ENCODE measurements at places on chromosomes 7 and 10. TPM values are rescaled to one million over a fixed set of nuclear protein-coding genes. Genes with fewer than 3 reads are reported as not detected.

GRCh38 chr10:67115972-67116371, 190.1 kb downstream of the LRRTM3 start:
- H3K36me3 ChIP-seq = no peaks in the 10 kb centered on the region
- no peak overlapping the region for H3K4me3 ChIP-seq
- H3K4me1 ChIP-seq = peaks cover 10% of the 10 kb centered on the region

DNA sequence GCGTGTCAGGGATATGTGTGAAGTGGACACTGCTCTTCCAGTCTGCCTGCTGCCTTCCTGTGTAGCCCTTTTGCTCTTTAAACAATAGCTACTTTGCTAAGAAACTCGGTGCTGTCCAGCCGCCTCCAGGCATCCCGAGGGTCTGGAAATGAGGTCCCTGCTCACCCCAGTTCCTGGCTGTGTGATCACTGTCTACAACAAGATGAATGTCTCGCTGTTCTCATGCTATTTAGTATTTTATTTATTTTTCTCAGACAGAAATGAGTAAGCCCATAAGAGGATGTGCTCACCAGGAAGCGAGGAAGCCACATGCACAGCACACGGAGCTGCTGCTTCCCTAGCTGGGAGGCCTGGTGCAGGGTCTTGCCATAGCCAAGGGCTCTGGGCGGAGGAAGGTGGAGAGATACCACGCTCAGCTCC, 167.0 kb upstream of the PITRM1 start:
- H3K36me3 ChIP-seq = no peaks in the 10 kb centered on the region
- H3K4me3 ChIP-seq = no peak overlapping the region
- H3K27ac ChIP-seq = no peak overlapping the region
- DNase-seq = no peak
- 0 out of 2 replicates have a peak, but pooled peaks cover 4% of the 10 kb centered on the region for H3K4me1 ChIP-seq

GRCh38 chr7:54799792-54800191, 40.8 kb upstream of the SEC61G start:
- DNase-seq = no peak
- no peak overlapping the region for H3K4me3 ChIP-seq
- no peaks in the 10 kb centered on the region for H3K27me3 ChIP-seq
- H3K4me1 ChIP-seq = no peaks in the 10 kb centered on the region
- no peak overlapping the region for H3K27ac ChIP-seq
- no peaks in the 10 kb centered on the region for H3K36me3 ChIP-seq

- H3K4me1 ChIP-seq = no peaks in the 10 kb centered on the region
- H3K27me3 ChIP-seq = no peaks in the 10 kb centered on the region
- no peaks in the 10 kb centered on the region for H3K36me3 ChIP-seq
- no peak for DNase-seq
Observed at GRCh38 chr10:76319661-76320060, 888.2 kb downstream of the LRMDA start.

- H3K27ac ChIP-seq = no peak overlapping the region
- H3K4me1 ChIP-seq = 0 out of 2 replicates have a peak, but pooled peaks cover 4% of the 10 kb centered on the region
- no peak overlapping the region for H3K4me3 ChIP-seq
- no peaks in the 10 kb centered on the region for H3K36me3 ChIP-seq
Observed at GRCh38 chr10:66564287-66564686, 361.5 kb upstream of the LRRTM3 start.

GRCh38 chr10:53638006-53638405, 865.4 kb upstream of the MBL2 start:
- H3K27ac ChIP-seq = no peak overlapping the region
- H3K4me3 ChIP-seq = no peak overlapping the region
- no peaks in the 10 kb centered on the region for H3K36me3 ChIP-seq
- no peak for DNase-seq
- H3K4me1 ChIP-seq = no peaks in the 10 kb centered on the region
- H3K27me3 ChIP-seq = no peaks in the 10 kb centered on the region

GRCh38 chr7:148919859-148920258, 35.8 kb upstream of the EZH2 start:
- no peaks in the 10 kb centered on the region for H3K27me3 ChIP-seq
- no peak overlapping the region for H3K4me3 ChIP-seq
- H3K36me3 ChIP-seq = no peaks in the 10 kb centered on the region
- H3K4me1 ChIP-seq = no peaks in the 10 kb centered on the region
- no peak for DNase-seq
- no peak overlapping the region for H3K27ac ChIP-seq

DNA sequence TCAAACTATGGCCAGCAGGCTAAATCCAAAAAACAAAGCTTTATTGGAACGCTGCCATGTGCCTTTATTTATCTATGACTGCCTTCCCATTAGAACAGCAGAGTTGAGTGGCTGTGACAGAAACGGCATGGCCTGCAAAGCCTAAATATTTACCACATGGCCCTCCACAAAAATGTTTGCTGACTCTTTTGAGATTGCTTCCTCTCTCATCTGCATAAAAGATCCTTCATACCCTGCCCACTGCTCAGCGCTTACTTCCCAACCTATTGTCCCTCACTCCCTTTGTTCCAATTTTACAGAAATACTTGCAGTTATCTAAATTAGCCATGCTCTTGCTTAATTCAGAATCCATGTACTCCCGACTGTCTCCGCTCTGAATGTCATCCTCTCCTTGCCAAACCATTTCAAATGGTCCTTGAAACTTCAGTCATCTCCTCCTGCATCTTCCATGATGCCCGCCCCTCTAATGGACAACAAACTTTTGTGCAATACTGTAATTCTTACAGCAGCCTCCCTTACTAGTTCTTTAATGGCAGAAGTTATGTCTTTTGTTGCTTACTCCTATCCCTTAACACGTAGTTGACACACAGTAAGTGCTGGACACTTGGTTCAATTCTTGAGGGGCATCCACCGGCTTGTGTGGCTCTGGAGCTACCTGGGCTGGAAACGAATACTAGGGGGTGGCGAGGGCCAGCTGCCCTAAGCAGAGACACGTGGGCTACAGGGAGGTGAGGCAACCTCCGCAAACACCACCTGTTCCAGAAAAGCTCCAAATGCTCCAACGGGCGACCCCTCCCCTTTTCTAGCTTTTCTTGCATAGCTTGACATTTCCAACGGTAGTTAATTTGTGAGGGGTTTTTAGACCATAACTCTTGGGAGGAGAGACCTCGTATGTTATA, 832 bp downstream of the XRCC2 start:
- DNase-seq = peak; percentile 57
- peak overlapping the region; percentile 90 for H3K27ac ChIP-seq
- H3K4me3 ChIP-seq = peak overlapping the region; percentile 94
- H3K36me3 ChIP-seq = no peaks in the 10 kb centered on the region

DNA sequence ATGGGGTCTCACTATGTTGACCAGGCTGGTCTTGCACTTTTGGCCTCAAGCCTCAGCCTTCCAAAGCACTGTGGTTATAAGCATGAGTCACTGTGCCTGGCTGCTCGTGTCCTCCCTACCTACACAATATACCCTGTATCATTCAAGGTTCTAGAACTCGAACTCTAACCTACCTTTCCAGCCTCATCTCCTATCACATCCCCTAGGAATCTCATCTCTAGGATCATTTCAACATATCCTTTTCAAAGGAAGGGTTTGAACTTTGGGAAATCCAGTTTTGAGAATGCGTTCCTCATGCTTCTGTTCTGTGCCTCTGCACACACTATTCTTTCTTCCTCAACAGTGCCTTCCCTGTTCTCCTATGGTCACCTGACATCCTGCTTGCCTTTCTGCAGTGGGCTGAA, 87.8 kb upstream of the RHEB start:
- H3K36me3 ChIP-seq = no peaks in the 10 kb centered on the region
- DNase-seq = no peak
- H3K4me1 ChIP-seq = 0 out of 2 replicates have a peak, but pooled peaks cover 5% of the 10 kb centered on the region
- no peaks in the 10 kb centered on the region for H3K27me3 ChIP-seq
- H3K4me3 ChIP-seq = no peak overlapping the region

DNA sequence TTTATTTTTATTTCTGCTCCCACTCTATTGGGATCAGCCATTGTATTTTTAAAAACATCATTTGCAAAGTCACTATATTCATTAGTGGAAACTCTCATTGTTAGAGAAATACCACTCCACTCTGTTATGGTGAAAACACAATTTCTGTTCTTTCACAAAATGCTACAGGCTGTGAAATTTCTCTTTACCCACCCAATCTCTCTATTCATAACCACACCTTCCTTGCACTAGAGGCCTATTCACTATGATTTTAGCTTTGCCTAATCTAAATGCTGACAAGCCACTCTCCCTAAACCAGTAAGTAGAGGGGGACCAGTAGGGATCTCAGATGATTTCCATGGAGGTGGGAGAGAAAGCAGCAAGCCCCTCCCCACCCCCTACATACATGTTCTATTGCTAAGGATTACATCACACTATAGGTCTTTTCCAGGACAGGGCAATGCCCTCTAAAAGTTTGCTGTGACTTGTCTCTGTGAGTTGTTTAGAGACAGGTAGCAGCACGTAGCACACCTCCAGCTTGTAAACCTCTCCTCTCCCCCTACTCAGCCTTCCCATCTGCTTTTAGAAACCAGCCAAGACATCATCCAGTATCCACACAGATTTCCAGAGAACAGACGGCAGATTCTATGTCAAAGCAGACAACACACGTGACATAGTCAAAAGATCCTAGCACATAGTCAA, 58.3 kb upstream of the PPP1R3C start:
- no peaks in the 10 kb centered on the region for H3K36me3 ChIP-seq
- no peak for DNase-seq
- H3K4me1 ChIP-seq = no peaks in the 10 kb centered on the region

- H3K27me3 ChIP-seq = no peaks in the 10 kb centered on the region
- no peak overlapping the region for H3K27ac ChIP-seq
- 0 out of 2 replicates have a peak, but pooled peaks cover 4% of the 10 kb centered on the region for H3K4me1 ChIP-seq
Observed at GRCh38 chr7:17255926-17256325, 42.5 kb upstream of the AHR start.

- no peaks in the 10 kb centered on the region for H3K4me1 ChIP-seq
- no peaks in the 10 kb centered on the region for H3K27me3 ChIP-seq
- no peaks in the 10 kb centered on the region for H3K36me3 ChIP-seq
- H3K27ac ChIP-seq = no peak overlapping the region
- DNase-seq = no peak
Observed at GRCh38 chr10:25828475-25828874, 105.6 kb upstream of the MYO3A start.

GRCh38 chr10:131078131-131078881, 233.2 kb downstream of the TCERG1L start:
- no peak overlapping the region for H3K4me3 ChIP-seq
- DNase-seq = no peak
- H3K36me3 ChIP-seq = no peaks in the 10 kb centered on the region
- H3K4me1 ChIP-seq = no peaks in the 10 kb centered on the region

GRCh38 chr7:123023126-123023525, 27.6 kb upstream of the TAS2R16 start:
- H3K4me1 ChIP-seq = no peaks in the 10 kb centered on the region
- no peaks in the 10 kb centered on the region for H3K36me3 ChIP-seq
- no peaks in the 10 kb centered on the region for H3K27me3 ChIP-seq
- no peak for DNase-seq

- no peak overlapping the region for H3K27ac ChIP-seq
- H3K36me3 ChIP-seq = no peaks in the 10 kb centered on the region
- peaks cover 25% of the 10 kb centered on the region for H3K4me1 ChIP-seq
Observed at GRCh38 chr10:132534391-132535064, 3.1 kb upstream of the INPP5A start.

GRCh38 chr7:7565746-7566650, 686 bp upstream of the MIOS start:
- H3K4me3 ChIP-seq = peak overlapping the region; percentile 53
- peaks cover 34% of the 10 kb centered on the region for H3K4me1 ChIP-seq
- no peak overlapping the region for H3K27ac ChIP-seq

- no peak for DNase-seq
- no peak overlapping the region for H3K27ac ChIP-seq
- H3K4me1 ChIP-seq = no peaks in the 10 kb centered on the region
- no peaks in the 10 kb centered on the region for H3K36me3 ChIP-seq
- H3K27me3 ChIP-seq = no peaks in the 10 kb centered on the region
Observed at GRCh38 chr10:94292434-94293090, 70.2 kb downstream of the NOC3L start.

GRCh38 chr7:106767498-106768323, 97.4 kb upstream of the PIK3CG start:
- no peaks in the 10 kb centered on the region for H3K27me3 ChIP-seq
- H3K27ac ChIP-seq = peak overlapping the region; percentile 10
- H3K36me3 ChIP-seq = no peaks in the 10 kb centered on the region
- DNase-seq = no peak
- H3K4me1 ChIP-seq = peaks cover 29% of the 10 kb centered on the region

DNA sequence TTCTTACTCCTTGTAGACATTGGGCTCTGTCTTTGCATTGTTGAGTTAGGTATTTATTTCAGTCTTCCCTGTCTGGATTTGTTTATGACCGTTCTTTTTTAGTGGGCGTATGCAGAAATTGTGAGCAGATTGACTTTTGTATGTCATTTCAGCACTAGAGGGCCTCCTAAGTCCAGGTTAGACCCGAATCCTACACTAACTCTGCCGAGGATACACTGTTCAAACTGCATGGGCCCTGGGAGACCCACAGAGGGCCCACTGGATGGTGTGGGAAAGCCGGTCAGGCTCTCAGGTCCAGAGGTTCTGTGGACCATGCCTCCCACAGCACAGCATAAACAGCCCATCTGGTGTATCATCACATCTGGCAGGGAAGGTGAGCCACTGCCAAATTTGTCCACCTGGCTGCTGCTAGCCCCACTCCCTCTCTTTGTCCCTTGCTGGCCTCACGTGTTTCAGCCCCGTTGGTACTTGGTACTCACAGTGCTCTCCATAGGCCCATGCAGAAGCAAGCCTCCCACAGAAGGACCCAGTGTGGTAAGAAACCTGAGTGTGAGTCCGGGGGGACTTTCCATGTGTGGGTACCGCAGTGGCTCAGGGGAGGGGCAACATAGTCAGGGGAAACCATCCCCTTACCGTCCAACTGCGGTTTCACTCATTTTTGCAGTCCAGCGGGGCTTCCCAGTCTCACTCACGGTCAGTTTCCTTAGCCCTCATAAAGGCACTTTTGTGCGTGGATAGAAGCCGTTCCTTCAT, 112.8 kb downstream of the APBB1IP start:
- no peaks in the 10 kb centered on the region for H3K36me3 ChIP-seq
- no peak overlapping the region for H3K4me3 ChIP-seq
- H3K27me3 ChIP-seq = no peaks in the 10 kb centered on the region
- H3K4me1 ChIP-seq = peaks cover 7% of the 10 kb centered on the region

- H3K27me3 ChIP-seq = no peaks in the 10 kb centered on the region
- H3K27ac ChIP-seq = no peak overlapping the region
- H3K4me3 ChIP-seq = no peak overlapping the region
- no peaks in the 10 kb centered on the region for H3K36me3 ChIP-seq
- peaks cover 11% of the 10 kb centered on the region for H3K4me1 ChIP-seq
Observed at GRCh38 chr7:81469869-81470723, 299.8 kb downstream of the HGF start.

DNA sequence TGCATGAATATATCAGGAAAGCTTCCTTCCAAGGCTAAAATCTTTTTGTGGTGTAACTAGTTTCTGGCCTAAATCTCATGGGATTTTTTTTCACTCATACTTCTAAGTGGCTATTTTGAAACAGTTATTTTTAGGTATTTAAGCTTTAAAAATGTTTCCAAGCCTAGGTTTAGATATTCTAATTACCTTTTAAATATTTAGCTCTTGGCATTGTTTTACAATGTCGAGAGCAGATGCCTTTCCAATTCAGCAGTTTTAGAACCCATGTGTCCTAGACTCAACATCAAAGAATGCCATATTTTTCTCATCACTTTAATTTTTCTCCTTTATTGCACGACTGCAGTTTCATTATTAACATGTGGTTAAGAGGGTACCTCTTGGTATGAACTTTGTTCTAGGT, 27.1 kb upstream of the STOX1 start:
- H3K27me3 ChIP-seq = no peaks in the 10 kb centered on the region
- H3K4me3 ChIP-seq = no peak overlapping the region
- peaks cover 4% of the 10 kb centered on the region for H3K36me3 ChIP-seq
- H3K27ac ChIP-seq = no peak overlapping the region
- no peak for DNase-seq
- no peaks in the 10 kb centered on the region for H3K4me1 ChIP-seq

Gene ZNF746
- total RNA-seq = 19.3 TPM

Gene WNT8B
- 0.14 TPM for total RNA-seq

Gene LIPA
- 20.4 TPM for total RNA-seq

Gene GPR141
- total RNA-seq = not detected

Gene CPA4
- total RNA-seq = 0.59 TPM

Gene NPFFR1
- not detected for total RNA-seq

Gene ZNF25
- total RNA-seq = 1.5 TPM
